Fibroblast of skin of left biceps (primary cell): ENCODE measurements at places on chromosomes 5 and 9.

DNA sequence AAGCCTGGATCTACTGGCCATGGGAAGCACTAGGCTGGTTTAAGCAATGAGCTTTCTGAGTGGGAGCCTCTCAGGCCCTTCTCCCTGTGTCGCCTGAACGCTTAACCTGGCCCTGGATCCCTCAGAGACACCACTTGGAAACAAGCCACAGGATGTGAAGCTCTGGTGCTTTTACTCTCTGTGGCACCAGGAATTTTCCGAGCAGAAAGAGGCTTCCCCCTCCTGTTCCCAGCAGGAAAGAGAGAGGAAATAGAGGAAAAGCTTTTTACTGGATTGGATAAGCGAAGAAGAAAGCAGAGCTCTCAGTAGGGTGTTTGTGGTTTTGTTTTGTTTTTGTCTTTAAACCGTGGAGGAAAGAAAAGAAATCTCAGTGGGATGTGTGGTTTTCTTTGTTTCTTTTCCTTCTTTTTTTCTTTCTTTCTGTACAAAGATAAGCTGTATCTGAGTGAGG, 34.5 kb downstream of the COL15A1 start:
- no peak for DNase-seq

DNA sequence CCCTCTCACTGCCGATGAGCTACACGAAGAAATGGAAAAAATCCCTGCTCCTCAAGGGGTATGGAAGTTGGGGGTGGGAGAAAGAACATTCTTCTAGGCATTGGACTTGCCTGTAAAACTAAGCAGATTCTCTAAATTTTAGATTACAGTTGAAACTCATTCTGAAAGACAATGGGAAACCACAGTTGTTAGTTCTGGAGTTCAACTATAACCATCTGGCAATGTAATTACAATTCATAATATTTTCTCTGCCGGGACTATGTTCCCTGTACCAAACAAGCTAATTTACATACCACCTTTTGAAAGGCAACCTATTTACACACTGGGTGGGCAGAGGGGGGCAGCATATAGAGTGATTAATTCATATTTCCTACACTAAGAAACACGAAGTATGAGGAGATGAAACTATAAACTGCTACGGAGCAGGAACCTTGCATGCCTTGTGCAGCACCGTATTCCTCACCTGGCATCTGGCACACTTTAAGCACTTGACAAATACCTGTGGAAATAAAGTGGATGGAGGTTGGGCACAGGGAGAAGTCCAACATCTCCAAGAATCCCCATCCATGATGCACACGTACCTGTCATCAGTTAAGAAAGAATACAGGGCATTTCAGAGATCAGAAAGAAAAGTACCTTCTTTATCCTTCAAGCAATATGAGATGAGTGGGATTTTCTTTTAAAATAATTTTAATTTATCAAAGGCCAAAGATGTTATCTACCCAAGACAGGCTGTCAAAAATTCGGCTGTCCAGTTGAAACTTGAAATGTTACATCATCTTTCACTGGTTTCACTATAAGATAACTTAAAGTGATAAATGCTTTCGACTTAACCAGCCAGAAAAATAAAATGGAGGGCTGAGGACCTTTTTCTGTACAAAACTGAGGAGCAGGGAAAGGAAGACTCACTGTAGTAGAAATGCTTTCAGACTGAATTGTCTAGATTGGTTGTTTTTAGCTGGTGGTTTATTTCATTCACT, 54.2 kb downstream of the SSBP2 start:
- DNase-seq, result no peak

DNA sequence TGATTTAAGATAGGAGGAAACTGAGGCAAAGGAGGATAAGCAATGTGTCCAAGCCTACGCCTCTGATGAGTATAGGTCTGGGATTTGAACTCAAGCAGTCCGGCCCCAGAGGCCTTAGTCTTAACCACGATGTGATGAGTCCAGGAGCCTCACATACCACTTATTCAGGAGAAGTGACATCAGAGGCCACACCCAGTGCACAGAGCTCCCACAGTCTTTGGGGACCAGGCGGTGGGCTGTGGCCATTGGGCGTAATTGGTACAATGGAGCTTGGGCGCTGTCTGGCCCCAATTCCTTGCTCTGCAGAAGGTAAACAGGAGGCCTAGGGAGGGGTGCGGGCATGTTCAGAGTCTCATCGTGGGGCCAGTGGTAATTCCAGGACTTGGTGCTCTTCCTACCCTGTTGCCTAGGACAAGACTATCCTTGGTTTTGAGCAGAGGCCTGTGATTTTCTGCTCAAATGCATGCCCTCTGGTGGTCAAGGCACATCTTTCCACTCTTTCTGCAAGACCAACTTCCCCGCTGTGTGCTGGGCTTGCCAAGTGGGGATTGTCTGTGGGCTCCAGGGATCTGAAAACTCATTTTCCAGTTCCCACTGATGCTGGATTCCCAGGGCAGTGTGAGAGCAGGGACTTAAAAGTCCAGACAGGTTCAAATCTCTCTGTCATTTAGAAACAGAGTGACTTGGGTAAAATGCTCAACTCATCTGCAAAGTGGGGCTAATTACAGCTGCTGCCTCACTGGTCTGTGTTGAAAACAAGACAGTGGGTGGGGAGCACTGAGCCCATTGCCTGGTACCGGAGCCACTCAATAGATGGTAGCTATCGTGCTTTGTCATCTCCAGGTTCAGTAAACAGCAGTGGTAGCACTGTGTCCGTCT, 15.8 kb downstream of the NDST1 start:
- no peak for DNase-seq

- DNase-seq, result no peak
Measured at GRCh38 chr9:10785255-10785654, 172.5 kb upstream of the PTPRD start.

DNA sequence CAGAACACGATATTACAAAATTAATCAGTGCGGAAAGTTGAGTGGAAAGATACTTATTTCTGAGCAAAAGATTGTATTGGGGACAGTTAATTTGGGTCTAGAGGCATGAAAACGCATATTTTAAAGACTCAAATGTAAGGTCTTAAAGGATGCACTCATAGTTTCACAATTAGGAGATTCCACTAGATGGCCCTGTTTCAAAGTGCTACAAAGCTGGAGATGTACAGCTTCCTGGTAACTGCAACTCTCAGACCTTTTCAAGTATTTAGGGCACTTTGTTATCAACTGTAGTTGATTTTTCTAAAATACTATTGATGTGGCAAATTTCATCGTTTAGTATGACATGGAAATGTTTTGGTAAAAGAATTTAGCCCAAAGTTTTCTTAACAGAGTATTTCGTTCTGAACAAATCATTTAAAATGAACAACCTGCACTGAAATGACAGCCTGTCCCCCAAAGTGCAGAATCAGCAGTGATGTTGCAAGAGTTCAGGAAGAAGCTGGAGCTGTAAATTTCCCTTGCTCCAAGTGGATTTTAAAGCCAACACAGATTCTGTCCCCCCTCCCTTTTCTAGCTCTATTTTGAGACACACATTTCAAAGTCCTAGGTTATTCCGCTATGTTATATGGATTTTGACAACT, 16.2 kb upstream of the NDUFB6 start:
- DNase-seq, result no peak

- DNase-seq, result no peak
Measured at GRCh38 chr9:113173341-113173740, 22.5 kb downstream of the SLC31A2 start.

GRCh38 chr9:113631871-113632665, 168.5 kb downstream of the RGS3 start:
- no peak for DNase-seq

GRCh38 chr5:133794771-133795415, 173.5 kb downstream of the C5orf15 start:
- DNase-seq, result no peak

DNA sequence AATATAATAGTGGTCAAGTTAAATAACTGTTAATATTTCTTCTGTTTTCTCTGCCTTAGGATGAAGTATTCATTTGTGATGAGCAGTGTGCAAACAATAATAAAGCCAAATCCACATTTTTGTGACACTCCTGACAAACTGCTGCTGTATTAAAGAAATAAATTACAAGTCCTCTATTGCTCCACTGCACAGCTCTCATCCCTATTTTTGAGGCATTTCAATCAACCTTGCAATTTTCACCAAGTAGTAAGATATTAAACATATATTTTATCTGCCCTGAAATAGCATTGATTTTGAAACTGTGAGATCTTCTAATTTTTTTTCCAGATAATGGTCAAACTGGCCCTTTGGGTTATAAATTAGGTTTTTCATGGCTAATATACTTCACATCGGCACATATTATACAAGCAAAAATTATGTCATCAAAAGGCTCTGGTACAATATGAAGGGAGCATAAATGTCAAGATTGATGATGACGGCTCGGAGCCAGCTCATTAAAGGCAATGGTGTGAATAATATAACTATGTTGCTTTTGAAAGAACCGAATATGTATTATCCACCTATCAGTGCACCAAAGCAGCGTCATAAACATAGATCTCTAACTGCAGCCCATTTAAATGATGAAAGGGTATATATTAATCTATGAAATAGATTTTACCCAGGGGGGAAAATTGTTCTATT, 764.9 kb downstream of the DNAH5 start:
- DNase-seq, result no peak

GRCh38 chr9:116271991-116272390, 118.4 kb downstream of the PAPPA start:
- DNase-seq, result no peak

- DNase-seq, result peak; percentile 72
Measured at GRCh38 chr9:107389617-107390071, 99.9 kb downstream of the KLF4 start.

- peak; percentile 30 for DNase-seq
Measured at GRCh38 chr9:69637817-69638200, 34.4 kb downstream of the APBA1 start.

DNA sequence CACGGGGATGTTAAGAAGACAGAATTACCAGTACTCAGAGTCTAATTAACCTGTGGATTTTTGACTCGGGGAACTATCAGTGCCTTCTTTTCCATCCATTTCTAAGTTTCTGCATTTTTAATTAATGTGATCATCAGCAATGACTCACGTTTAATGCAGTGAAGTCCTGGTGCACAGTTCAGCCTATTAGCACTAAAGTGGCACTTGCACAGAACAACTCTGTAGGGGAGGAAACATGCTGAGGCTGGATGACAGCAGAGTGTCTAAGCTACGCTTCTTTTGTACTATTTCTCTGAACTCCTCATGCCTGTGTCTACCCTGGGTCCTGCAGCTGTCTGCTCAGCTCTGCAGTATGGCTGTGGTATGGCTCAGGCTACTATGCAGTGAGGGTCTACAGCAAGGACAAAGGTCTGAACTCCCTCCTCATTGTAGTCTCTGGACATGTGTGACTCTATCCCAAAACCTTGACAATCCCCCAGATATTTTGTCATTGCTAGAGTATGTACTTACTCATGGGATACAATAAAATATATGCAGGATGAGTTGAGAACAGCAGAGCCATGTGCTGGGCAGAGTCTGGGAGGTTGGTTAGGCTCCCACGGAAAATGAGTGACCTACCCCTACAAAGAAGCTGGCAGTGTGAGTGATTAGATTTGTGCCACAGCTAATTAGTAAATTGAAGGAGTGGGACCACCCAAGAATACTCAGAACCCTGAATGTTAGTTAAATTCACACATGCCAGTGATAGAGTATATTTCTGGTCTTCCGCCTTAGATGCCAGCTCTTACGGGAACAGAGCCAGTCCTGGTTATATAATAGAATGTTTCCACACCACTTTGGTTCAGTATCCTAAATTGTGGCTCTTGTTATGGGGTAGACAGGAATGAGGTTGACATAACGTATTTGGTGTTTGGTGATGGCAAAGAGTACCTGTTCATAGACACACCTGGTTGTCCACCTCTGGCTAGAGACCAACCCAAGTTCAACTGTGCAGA, 148.0 kb downstream of the GHR start:
- DNase-seq, result no peak

DNA sequence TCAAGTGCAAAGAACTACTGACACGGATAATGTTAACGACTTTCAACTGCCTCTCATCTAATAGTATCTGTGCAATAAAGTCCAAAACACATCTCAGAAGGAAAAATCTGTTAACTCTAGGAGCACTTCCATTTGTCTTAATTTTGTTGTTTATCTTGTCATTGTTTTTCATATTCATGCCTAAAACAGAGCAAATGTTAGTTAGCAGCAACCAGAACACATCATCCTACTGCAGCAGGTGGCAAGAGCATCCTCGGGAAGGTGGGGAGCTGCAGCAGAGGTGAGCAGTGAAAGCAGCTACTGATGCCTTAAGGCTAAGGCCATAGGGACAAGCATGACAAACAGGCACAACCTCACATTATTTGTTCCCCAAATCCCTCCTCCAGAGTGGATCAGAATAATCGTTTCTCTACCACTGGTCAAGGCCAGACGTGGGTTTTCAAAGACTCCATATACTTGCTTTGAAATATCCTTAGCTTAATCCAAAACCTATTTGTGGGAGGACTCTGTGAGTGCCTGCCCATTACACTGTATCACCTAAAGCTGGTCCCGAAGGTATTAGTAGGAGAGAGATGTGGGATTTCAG, 1.0 kb downstream of the HMGCS1 start:
- no peak for DNase-seq

- DNase-seq, result no peak
Measured at GRCh38 chr5:55657443-55657842, 54.7 kb downstream of the SLC38A9 start.

DNA sequence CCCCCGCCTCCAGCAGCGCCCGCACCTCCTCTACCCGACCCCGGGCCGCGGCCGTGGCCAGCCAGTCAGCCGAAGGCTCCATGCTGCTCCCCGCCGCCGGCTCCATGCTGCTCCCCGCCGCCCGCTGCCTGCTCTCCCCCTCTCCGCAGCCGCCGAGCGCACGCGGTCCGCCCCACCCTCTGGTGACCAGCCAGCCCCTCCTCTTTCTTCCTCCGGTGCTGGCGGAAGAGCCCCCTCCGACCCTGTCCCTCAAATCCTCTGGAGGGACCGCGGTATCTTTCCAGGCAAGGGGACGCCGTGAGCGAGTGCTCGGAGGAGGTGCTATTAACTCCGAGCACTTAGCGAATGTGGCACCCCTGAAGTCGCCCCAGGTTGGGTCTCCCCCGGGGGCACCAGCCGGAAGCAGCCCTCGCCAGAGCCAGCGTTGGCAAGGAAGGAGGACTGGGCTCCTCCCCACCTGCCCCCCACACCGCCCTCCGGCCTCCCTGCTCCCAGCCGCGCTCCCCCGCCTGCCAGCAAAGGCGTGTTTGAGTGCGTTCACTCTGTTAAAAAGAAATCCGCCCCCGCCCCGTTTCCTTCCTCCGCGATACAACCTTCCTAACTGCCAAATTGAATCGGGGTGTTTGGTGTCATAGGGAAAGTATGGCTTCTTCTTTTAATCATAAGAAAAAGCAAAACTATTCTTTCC, 19.3 kb downstream of the CDKN2A start:
- DNase-seq, result no peak

DNA sequence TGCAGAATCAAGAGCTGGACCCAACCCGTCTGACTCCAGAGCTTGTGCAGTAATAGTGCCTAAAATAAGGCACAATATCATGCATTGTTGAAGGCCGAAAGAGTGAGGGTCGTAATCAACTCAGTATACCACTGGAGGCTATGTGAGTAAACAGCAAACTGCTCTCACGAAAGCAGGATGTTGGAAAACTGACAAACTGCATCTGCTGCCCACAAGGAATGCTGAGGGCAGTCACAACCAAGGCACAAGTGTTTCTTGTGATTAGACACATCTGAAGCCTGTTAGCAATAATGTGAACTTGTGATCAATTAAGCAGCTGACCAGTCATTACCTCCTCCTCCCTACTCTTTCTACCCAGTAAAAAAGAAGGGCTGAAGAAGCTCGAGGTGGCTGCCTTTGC, 48.8 kb downstream of the TRPM3 start:
- DNase-seq, result no peak
